Naive thymus-derived CD4-positive, alpha-beta T cell (primary cell): ENCODE measurements at places on chromosomes 6 and 20. TPM values are rescaled to one million over a fixed set of nuclear protein-coding genes. Genes with fewer than 3 reads are reported as not detected.

- H3K4me1 ChIP-seq, result no peaks in the 10 kb centered on the region
- no peak overlapping the region for H3K4me3 ChIP-seq
- H3K27ac ChIP-seq, result no peak overlapping the region
- no peaks in the 10 kb centered on the region for H3K36me3 ChIP-seq
- DNase-seq, result no peak
- H3K27me3 ChIP-seq, result no peaks in the 10 kb centered on the region
Observed at GRCh38 chr6:169857343-169858292, 106.2 kb downstream of the ERMARD start.

DNA sequence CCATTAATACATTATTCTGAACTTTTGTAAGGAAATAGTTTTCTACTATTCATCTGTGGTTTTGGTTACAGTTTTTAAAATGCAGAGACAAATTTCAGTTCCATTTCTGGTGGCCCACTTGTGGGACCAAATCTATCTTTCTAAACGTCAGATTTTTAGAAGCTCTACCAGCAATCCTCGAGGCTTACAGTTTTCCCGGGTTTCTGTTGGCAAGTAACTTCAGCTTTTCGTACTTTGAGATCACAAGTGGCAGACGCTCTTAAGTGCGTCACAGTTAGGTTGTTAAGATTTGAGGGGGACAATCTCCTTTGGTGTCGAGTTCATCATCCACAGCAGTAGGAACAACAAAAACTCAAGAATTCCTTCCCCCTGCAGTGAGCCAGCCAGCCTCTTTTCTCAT is 60.0 kb downstream of the JARID2 start:
- H3K4me1 ChIP-seq, result peaks cover 22% of the 10 kb centered on the region
- H3K27me3 ChIP-seq, result no peaks in the 10 kb centered on the region
- DNase-seq, result no peak
- no peaks in the 10 kb centered on the region for H3K36me3 ChIP-seq
- H3K27ac ChIP-seq, result no peak overlapping the region
- H3K4me3 ChIP-seq, result no peak overlapping the region

- H3K27ac ChIP-seq, result peak overlapping the region; percentile 75
- H3K4me1 ChIP-seq, result peaks cover 34% of the 10 kb centered on the region
- no peaks in the 10 kb centered on the region for H3K27me3 ChIP-seq
- DNase-seq, result peak; percentile 87
- peak overlapping the region; percentile 59 for H3K4me3 ChIP-seq
Observed at GRCh38 chr6:144334150-144334708, 49.1 kb downstream of the UTRN start.

DNA sequence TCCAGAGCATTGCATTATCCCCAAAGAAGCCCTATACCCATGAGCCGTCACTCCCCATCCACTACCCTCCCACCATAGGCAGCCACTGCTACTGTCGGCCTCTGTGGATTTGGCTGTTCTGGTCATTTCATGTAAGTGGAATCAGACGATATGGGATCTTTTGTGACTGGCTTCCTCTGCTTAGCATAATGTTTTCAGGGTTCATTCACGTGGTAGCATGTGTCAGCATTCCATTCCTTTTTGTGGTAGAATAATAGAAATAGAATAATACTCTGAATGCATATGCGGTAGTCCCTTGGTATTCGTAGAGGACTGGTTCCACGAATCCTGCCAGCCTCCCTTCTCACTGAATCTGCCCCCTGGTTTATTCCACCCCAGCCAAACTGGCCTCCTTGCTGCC is 402.6 kb upstream of the SULF2 start:
- H3K27ac ChIP-seq, result no peak overlapping the region
- H3K4me3 ChIP-seq, result no peak overlapping the region
- no peaks in the 10 kb centered on the region for H3K27me3 ChIP-seq

Gene OPRM1
- total RNA-seq, result not detected in 2 replicates

Gene VTA1
- 17.1 TPM for total RNA-seq

- H3K27me3 ChIP-seq, result no peaks in the 10 kb centered on the region
- H3K27ac ChIP-seq, result no peak overlapping the region
- no peaks in the 10 kb centered on the region for H3K36me3 ChIP-seq
- no peak for DNase-seq
- no peak overlapping the region for H3K4me3 ChIP-seq
- H3K4me1 ChIP-seq, result no peaks in the 10 kb centered on the region
Observed at GRCh38 chr6:26142026-26142425, 54.8 kb downstream of the HFE start.

Gene IDH3B
- 105 TPM for total RNA-seq

DNA sequence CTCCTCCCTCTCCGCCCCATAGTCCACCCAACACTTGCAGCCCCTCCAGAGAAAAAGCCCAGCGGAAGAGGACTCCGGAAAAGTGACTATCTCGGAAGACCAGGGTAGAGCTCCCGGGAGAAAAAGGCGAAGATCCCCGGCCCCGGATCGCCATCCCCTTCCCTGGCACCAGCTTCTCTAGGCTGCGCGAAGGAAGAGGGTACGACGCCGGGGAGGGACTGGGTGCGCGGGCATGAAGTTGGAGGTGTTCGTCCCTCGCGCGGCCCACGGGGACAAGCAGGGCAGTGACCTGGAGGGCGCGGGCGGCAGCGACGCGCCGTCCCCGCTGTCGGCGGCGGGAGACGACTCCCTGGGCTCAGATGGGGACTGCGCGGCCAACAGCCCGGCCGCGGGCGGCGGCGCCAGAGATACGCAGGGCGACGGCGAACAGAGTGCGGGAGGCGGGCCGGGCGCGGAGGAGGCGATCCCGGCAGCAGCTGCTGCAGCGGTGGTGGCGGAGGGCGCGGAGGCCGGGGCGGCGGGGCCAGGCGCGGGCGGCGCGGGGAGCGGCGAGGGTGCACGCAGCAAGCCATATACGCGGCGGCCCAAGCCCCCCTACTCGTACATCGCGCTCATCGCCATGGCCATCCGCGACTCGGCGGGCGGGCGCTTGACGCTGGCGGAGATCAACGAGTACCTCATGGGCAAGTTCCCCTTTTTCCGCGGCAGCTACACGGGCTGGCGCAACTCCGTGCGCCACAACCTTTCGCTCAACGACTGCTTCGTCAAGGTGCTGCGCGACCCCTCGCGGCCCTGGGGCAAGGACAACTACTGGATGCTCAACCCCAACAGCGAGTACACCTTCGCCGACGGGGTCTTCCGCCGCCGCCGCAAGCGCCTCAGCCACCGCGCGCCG is 822 bp downstream of the FOXQ1 start:
- H3K4me1 ChIP-seq, result no peaks in the 10 kb centered on the region
- DNase-seq, result no peak

DNA sequence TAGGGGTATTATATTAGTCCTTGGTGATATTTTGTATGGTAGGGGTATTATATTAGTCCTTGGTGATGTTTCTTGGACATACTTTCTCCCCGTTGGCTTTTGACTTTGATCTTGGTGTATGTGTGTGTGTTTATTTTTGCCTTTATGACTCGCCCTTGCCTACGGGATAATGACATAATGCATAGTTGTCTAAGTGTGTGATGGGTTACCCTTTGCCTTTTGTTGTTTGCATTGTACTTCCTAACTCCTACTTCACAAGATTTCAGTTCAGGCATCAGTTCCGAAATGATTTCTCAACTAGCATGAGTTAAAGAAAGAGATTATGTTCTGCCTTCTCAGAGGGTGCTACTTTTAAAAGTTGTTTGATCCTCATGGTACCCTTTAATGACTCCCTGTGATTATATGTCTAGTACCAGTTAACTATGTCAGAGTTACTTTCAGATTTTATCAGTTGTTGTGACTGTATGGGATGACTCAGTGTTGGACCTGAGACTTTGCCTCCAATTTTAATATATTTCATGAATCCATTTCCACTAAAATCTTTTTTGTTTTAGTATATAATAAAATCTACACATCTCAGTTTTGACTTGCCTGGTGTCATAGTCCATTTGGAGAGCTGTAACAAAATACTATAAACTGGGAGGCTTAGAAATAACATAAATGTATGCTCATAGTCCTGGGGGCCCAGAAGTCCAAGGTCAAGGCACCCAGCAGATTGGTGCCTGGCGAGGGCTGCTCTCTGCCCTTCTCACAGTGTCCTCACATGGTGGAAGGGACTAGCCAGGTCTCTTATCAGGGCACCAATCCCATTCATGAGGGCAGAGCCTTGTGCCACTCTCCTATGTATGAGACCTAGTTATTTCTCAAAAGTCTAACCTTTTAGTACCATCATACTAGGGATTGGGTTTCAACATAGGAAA is 34.1 kb downstream of the CDYL start:
- no peak for DNase-seq
- H3K27ac ChIP-seq, result no peak overlapping the region
- no peaks in the 10 kb centered on the region for H3K4me1 ChIP-seq
- H3K27me3 ChIP-seq, result no peaks in the 10 kb centered on the region
- H3K4me3 ChIP-seq, result no peak overlapping the region
- no peaks in the 10 kb centered on the region for H3K36me3 ChIP-seq

Gene LY6G5C
- total RNA-seq, result 2.4 TPM

Gene GLP1R
- total RNA-seq, result not detected
